SK-N-DZ (cell line): ENCODE measurements at places on chromosomes 16 and 17.

GRCh38 chr17:40268141-40268712 lies 19.5 kb upstream of the CDC6 start:
- DNase-seq: no peak

- DNase-seq: no peak
Measured at GRCh38 chr17:78535273-78536197, 41.7 kb downstream of the DNAH17 start.

DNA sequence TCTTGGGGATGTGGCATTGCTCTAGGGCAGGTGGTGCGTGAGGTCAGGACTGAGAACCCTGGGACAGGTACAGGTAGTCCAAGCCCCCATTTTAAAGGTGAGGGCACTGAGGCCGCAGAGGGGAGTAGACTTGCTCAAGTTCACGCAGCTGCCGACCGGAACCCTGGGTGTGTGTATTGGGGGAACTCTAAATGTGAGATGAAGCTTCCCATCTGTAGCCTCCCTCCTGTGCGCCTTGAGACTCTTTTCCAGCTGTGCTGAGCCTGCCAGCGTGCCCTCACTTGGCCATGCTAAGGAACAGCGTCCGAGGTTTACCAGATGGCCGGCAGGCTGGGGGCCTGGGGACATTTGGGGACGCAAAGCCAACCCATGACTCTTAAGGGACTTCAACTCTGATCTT lies 79.0 kb upstream of the CDC42EP4 start:
- DNase-seq: no peak

DNA sequence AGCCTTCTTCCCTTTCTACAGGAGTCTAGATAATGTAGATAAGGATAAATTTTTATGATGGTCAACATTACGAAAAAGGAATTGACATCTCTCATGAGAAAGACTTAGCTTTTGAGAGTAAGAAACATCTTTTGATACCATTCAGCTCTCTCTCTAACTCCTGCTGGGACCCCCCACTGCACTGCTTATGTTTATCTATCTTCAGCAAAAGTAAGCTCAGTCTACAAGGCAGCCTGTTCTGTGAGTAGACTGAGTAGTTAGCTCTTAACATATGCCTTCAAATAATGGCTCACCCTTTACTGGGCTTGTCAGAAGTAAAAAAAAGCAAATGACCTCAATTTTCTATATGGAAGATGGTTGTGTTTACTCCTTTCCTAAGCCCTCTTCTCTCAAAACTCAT lies 372.2 kb upstream of the CDH11 start:
- no peak for DNase-seq

DNA sequence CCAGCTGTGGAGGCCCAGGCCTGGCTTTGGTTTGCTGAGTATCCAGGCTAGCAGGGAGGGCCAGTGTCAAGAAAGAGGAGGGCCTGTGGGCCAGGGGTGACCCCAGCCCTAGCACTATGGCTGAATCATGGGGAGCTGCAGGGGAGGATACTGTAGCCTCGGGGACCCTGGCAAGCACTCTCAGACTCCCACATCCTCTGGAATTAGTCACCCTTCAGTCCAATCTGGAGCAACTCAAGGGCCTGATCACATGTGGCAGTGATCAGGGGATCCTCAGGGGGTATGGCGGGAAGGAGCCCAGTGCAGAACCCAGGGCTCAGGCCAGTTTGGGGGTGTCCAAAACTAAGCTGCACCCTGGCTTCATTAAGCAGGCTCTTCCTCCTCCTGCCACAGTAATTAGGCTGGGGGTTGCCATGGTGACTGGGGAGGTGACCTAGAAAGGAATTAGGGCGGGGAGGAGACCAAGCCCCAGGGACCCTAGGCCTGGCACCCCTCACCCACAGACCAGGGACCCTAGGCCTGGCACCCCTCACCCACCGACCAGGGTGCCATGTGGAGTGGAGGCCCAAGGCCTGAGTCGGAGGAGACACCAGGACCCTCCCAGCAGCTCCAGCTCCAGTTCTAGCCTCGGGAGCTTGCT lies 5.8 kb downstream of the NLGN2 start:
- DNase-seq: no peak
